Fibroblast of lung (primary cell): ENCODE measurements at places on chromosomes 2 and 18.
A peak's percentile ranks its signal among the peaks of the same experiment; 100 is the strongest.

DNA sequence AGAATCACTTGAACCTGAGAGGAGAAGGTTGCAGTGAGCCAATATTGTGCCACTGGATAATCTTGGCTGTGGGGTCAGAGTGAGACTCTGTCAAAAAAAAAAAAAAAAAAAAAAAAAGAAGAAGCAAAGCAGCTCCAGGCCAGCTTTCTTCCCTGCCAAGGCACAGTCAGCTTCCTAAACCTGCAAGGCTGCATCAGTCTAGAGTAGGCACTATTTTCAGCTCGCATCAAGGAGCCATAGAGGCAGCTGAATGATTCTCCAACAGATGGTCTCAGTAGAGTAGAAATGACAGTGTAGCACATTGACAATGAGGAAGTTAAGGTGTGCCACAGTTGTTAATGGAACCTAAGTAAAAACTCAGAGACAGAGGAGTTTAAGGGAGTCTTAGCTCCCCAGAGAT is 35.6 kb downstream of the BMP10 start:
- no peak for DNase-seq

DNA sequence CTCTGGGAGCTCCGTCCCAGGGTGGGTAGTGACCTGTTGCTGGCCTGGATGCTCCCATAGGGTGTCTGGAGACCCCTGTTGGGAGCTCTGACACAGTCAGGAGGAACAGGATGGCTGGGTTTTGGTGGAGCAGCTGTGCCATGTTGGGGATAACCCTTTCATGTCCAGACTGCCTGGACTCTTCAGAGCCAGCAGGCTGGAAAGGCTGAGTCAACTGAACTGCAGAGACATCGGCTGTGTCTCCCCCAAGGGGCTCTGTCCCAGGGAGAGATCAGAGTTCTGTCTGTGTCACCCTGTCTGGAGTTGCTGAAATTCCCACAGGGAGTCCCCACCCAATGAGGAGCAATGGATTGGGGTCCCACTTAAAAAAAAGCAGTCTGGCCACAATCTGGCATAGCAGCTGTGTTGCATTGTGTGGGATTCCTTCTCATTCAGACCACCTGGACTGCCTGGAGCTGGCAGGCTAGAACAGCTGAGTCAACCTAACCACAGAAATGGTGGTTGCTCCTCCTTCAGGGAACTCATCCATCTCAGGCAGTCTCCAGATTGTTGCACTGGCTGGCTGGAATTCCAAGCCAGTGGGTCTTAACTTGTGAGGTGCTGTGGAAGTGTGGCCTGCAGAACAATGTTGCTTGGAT is 37.2 kb downstream of the AGPS start:
- DNase-seq: peak; percentile 87

DNA sequence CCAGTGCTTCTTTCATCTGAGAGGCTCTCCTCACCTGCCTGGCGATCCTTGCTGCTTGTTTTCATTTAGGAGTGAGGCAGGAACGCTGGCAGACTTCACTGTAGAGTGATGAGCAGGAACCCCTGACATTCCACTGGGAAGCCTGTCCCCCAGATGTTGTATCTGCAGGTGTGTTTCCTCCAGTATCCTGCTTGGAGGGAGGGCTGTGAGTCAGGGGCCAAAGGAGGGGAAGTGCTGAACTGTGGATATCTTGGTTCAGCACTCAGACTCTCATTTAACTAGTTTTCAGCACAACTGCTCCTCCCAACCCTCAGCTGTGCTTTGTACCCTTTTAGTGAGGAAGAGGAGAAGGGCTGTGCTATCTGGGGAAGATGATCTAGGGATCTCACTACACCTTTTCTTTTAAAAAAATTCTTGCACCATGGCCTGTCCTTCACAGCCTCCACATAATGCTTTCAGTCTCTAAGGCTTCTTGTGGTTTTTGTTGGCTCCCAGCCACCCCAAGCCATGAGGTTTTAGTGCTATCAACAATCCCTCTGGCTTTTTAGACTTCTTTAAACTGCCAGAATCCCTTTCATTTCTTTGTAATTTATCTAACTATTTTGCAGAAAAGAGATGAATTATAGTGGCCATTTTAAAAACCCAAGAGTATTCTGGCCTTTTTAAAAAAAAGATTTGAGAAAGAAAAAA is 11.2 kb downstream of the ANKAR start:
- DNase-seq: peak; percentile 71

- DNase-seq: no peak
Observed at GRCh38 chr2:10835052-10835970, 22.7 kb upstream of the PDIA6 start.
